ENCODE measurements at places on chromosomes 16 and 17.
A peak's percentile ranks its signal among the peaks of the same experiment; 100 is the strongest.

DNA sequence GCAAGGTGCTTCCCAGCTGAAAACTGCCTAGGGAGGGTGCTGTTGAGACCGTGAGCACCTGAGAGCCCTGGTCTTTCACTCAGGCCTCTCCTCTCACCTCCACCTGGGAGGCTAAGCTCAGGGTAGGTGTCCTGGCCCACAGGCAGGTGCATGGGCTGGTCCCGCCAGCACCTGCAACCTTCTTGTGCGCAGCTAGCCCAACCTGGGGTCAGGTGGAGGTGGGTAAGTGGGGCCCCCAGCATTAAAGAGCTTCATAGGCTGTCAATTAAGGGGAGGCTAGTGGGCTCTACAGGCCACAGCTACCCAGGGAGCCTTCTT lies 8.7 kb downstream of the ADCY7 start:
- no peak for DNase-seq

- DNase-seq: peak; percentile 73
Observed at GRCh38 chr17:4565209-4566141, 5.1 kb upstream of the GGT6 start.

DNA sequence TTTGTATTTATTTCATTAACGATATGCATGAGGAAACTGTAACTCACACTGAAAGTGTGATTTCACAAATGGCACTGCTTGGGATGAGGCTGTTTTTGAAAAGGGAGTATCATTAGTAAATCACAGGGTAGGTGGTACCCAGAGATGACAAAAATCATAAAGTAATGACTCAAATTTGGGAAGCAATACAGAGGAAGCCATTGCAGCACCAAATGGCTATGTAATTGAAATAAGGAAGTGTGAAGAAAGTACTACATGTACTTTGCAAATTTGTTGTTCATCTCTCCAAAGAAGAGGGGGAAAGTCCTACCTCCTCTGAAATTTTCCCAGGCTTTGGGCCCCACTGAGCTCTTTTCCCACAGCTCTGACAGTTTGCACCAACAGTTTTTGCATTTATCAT lies 12.3 kb upstream of the ABCC12 start:
- no peak for DNase-seq

- no peak for DNase-seq
Observed at GRCh38 chr17:43430936-43431713, 32.3 kb downstream of the ARL4D start.

GRCh38 chr16:85986931-85987749 lies 88.2 kb downstream of the IRF8 start:
- no peak for DNase-seq

DNA sequence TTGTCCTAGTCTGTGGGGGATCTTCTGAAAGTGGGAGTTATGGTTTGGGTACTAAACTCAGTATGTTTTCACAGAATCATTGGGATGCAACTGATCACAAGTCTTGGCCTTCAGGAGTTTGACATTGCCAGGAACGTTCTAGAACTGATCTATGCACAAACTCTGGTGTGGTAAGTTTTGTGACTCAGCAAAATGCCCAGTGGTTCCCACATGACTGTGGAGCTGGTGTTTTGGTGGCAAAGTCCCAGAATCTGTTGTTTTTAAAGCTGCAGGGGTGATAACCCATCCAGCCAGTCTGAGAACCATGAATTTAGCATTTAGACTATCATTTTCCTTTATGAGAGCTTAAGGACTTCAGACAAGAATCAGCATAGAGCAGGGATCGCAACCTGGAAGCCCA lies 40.6 kb downstream of the GDE1 start:
- DNase-seq: no peak

DNA sequence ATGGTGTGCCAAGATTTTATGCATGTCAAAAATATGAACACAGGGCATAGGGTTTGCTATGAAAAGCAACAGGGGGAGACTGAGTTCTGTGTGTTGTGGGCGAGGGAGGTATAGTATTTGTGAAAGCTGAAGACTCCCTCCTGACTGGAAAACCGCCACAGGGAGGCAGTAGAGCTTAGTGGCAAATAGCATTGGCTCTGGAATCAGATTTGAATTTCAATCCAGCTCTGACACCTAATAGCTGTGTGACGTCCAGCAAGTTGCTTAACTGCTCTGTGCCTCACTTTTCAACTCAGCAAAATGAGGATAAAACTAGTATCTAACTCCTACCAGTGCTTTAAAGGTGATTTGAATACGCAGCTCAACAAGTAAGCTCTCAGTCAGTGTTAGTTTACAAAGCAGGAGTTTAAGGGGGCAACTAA lies 22.0 kb downstream of the KPNA2 start:
- peak; percentile 22 for DNase-seq

DNA sequence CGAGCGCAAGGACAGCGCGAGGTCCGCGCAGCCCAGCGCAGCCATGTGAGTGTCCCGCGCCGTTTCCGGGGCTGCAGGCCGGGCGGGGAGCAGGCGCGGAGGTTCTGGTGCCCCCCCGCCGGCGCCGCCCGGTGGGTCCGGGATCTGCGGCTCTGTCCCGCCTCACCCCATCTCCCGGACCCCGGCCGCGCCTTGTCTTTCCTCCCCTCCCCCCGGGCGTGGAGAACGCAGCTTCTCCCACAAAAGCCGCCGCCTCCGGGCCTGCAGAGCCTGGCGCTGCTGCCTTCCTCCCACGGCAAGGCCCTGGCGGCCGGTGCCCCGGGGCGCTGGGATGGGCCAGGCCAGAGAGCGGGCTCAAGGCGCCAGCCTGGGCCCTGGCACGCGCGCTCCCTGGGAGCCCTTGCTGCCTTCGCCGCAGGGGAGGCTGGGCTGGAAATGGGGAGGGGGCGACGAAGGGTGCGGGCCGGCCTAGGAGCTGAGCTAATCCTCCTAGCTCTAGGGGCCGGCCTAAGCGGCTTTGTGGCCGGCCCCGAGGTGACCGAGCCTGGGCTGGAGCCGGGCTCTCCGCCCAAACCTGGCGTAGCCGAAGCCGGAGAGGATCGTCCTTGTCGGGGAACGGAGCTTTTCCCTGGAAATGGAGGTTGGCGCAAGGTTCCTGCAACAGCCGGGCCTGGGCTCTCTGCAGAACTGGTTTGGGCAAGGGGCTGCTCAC lies 397 bp downstream of the RIPOR1 start:
- no peak for DNase-seq

GRCh38 chr17:40553694-40554534 lies 11.4 kb downstream of the CCR7 start:
- DNase-seq: peak; percentile 43

DNA sequence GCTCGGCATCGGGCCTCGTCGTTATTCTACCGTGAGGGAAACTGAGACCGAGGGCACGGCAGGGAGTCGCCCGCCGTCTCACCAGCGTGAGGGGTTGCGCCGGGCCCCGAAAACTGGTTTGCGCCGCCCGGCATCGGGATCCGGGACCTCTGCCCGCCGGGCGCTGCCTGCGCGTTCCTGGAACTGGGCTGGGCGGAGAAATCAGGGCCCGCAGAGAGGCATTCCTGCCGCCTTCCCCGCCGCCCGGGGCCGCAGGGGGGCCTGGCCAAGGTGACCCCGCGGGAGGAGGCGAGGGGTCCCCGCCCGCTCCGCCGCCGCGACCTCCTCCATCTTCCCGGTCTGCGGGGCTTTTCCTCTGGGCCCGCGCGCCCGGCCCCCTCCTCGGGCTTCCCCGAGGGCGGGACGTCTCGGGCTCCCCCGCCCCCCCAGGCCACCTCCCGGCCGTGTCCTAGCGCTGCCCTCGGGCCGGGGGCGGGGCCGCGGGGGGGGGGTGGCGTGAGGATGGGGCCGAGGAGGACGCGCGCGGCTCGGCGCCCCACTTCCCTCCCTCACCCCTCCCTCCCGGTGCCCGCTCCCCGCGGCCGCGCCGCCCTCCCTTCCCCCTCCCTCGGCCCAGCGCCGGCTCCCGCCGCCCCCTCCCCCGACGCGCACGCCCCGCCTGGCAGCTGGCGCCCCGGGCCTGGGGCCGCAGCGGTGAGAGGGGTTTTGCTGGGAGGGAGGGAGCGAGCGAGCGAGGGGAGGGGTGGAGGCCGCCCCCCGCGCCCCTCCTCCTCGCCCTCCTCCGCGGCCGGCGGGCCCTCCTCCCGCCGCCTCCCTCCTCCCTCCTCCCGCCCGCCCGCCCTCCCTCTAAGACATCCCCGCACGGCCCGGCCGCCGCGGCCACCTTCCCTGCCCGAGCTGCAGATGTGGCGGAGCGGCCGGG lies at the start of gene GLIS2:
Gene GLIS2 (plus strand): TSS at position 882 of the 922 bp plus-strand sequence. CDS start 16,214 bp downstream, outside the sequence.
- peak; percentile 80 for DNase-seq

DNA sequence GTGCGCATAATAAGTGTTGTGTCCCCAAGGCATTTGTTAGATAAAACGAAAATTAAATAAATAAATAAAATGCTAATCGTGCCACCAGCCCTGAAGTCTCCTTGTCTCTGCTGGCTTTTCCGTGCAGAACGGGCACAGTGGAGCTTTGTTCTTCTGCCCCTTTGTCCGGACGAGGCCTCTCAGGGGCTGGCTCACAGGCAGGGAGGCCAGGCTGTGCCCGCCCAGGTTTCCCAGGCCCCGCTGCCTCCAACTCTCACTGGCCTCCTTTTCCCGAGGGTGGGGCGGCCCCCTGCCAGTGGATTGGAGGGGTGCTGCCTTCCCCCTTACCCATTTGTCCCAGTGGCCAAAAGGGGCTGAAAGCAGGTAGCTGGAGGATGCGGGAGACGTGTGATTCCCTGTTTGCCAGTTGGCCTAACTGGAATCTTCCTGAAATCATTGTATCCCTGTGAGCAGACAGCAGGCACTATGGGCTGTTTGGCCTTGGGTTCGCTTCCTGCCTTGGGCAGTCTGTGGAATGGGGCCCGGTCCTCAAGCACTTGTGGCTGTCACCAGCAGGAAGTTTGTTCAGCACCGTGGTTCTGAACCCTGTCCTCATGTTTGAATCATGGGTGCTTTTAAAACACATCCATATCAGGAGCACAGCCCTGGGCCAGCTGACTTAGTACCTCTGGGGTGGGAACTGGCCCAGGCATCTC lies 64.4 kb downstream of the KSR1 start:
- DNase-seq: no peak

DNA sequence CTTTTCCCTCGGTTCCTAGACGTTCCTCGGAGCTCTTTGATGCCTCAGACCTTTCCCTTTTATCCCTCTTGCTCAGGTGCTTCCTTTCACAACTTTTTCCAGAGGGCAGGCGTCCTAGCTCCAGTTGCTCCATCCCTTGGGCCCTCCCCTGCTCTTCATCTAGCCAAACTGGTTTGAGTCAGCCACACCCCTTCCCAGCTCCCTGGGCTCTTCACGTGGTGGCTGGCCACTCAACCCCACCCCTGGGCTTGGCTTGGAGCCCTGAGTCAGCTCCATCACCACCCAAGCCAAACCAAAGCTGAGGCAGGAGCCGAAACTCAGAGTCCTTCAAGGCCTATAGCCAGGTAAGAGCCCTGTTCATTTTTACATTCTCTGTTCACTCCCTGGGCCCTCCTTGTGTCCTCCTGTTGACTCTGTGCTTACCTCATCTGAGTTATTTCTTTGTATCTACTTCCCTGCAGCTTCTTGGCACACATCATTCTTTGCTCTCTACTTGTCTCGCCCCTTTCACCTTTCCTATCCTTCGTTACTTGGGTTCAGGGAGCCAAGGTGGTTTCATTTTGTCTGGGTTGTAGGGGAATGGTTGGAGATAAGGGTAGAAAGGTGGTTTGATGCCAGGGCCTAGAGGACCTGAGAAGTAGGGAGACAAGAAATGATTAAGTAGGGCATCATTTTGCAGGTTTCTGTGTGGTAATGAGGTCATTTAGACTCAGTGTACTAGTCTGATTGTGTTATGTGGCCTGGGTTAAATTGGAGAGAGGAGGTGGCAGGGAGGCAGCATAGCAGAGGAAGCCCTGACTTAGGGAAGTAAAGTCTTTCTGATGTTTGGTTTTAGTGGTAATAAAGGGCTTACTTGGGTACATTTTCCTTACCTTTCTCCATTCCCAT lies 7.6 kb upstream of the PHKG2 start:
- peak; percentile 44 for DNase-seq

DNA sequence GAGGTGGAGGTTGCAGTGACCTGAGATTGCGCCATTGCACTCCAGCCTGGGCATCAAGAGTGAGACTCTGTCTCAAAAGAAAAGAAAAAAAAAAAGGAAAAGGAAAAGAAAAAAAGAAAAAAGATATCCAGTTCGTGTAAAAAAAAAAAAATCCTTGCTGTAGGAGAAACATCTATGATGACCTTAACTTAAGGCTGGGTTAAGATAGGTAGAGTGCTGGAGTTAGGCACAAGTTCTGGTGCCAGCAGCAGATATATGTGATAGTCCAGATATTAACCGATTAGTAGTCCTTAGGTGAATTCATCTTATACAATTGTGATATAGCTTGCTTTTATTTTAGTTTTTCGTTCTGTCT lies 17.2 kb downstream of the PSMD11 start:
- DNase-seq: no peak

- no peak for DNase-seq
Observed at GRCh38 chr17:42781639-42782165, 1.3 kb downstream of the WNK4 start.

DNA sequence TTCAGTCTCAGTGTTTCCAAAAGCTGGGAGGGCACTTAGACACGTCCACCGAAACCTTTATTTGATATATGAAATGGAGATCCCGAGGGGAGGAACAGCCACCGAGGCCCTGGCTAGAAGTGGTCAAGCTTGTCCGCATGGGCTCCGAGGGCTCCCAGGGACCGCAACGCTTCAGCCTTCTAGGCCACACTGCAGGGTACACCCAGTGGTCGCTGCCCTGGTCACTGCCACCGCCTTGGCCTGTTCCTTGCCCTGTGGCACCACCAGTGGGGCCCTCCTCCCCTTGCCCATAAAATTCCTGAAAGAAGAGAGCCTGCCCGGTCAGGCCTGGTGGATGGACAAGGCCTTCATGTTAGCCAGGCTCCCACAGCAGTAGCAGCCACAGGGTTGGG lies 43.8 kb upstream of the SMPD3 start:
- no peak for DNase-seq

- DNase-seq: no peak
Observed at GRCh38 chr17:82780195-82780594, 28.3 kb downstream of the TBCD start.

- DNase-seq: no peak
Observed at GRCh38 chr16:17949141-17949981, 387.2 kb downstream of the NPIPA8 start.

- no peak for DNase-seq
Observed at GRCh38 chr16:16109453-16110110, 113.7 kb downstream of the ABCC6 start.

DNA sequence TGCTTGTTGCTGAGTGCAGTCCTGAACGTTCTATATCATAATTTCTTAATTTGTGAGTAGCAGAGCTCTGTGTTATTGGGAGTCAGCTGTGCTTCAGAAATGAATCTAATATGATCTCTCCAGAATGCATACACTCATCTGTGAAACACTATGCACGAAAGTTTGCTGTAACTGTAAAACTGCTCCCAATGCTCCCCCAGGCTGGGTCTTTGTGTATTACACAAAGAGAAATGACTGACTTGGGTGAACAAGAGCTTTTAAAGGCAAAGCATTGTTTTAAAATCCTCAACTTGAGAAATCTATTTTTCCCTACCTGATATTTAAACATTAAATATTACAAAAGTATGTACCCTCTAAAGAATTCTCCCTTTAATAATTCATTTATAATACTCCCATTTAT lies 636.7 kb upstream of the KIF2B start:
- no peak for DNase-seq

DNA sequence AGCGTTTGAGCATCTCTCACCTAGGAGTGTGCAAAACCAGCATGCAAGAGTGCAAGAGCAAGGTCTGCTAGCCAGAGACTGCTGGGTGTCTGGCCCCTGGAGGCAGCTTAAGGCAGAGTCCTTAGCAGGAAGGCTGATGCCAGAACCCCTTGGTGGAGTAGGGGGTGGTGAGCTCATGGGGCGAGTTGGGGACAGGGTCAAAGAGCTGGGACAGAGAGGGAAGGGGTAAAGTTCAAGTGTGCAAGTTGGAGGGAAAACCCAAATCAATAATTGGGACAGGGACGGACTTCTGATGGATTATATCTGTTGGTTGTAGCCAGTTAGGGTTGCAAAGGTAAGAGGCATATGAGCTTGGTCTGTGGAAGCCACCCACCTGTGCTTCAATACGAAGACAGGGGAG lies 443.6 kb upstream of the CDH5 start:
- DNase-seq: no peak

- no peak for DNase-seq
Observed at GRCh38 chr17:78174346-78174869, 6.0 kb downstream of the SYNGR2 start.

Data from fibroblast of upper back skin (primary cell).